ENCODE measurements at places on chromosomes 6 and 20. TPM values are rescaled to one million over a fixed set of nuclear protein-coding genes. Genes with fewer than 3 reads are reported as not detected.

The SLC2A10 gene
- polyA plus RNA-seq: 14.7 TPM

The NRN1 gene
- polyA plus RNA-seq: 5.7 TPM

The HLA-DQA1 gene
- polyA plus RNA-seq: 4.5 TPM

The SLC17A1 gene
- polyA plus RNA-seq: 35.7 TPM
